ENCODE measurements at places on chromosomes 12 and 14.

DNA sequence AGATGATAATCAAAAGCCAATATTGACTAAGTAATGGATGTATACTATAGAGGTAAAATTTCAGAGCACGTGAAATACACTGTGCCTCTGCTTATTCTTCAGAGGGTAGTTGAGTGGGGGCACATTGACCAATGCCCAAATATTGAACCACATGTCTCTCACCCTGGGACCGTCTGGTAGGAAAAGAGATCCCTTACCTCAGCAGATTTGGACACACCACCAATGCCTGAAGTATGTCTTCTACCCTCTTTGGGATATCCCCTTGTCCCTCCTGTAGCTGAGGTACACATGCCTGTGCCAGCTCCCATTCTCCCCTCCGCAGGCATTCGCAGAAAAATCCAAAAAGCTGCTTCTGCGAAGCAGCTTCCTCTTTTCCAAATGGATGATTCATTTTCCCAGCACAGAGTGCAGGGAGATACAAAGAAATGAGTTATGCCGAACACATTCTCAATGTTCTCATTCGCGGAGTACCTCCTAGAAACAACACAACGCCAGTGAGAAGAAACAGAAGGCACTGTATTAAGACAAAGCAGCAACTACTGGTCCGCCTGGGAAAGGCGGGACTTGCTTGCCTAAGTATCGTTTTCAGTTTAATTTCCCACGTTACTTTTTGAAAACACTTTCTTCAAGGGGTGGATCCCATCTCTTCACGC is 691 bp downstream of the ZFYVE26 start:
- no peak for DNase-seq

DNA sequence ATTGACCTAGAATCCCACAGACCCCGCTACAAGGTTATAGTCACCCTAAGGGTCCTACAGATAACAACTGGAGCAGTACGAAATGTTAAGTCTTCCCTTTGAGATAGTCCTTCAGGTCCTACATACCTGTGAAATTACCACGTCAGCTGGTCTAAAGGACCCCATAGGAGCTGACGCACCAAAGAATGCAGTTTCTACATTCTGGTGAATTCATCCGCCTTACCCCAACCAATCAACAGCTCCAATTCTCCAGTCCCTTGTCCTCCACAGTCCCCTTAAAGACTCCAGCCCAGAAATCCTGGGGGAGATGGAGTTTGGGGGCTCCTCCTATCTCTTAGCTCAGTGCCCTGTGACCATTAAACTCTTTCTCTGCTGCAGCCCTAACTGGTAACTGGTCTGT is 36.2 kb upstream of the PRMT8 start:
- DNase-seq: no peak

GRCh38 chr12:30437044-30437443 is 258.6 kb downstream of the IPO8 start:
- no peak for DNase-seq

DNA sequence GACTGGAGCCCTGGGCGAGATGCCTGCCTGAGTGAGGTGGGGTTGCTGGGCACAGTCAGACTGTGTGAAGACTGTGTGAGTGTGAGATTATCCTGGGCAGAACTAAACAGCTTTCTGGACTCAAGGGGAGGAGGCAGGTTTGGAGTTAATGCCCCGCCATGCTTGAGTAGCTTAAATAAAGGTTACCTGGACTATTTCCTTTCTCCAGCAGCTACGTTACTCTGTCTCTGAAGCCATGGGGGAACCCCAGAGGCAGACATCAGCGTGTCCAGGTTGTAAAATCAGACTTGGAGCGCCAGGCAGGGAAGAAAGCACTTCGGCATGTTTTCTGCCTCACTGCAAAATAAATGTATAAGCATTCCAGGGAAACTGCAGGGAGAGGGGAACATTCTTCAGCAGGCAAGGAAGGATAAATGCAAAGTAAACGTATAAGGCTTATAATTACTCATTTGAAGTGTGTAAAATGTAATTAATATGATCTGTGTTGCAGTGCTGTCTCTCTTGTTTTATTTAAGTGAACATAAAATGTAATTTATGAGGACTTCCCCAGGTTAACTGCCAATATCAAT is 129.7 kb downstream of the CHST11 start:
- no peak for DNase-seq

GRCh38 chr12:13022851-13023271 is 21.3 kb upstream of the FAM234B start:
- no peak for DNase-seq

DNA sequence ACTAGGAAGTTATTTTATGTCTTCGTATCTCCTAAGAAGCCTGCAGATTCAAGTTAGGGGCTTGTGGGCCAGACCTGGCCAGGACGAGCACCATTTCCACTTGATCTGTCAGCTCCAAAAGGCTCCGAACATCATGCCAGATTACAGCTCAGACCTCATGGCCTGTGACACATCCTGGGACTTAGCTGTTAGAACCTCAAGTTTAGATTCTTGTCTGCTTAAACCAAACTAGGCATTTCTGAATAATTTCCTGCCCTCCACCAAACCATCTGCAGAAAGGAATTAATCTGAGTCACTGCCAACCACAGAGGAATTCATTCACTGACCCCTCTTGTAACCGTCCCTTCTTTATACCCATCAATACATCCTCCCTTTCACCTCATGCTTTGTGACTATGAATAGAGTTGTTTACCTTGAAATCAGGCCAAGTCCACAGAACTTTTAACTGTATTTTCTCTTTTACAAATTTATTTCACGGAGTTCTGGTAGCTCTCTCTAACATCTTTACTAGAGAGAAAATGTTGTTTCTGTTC is 120.3 kb downstream of the FBXL14 start:
- no peak for DNase-seq

GRCh38 chr12:77742631-77743030 is 88.1 kb upstream of the NAV3 start:
- DNase-seq: no peak

DNA sequence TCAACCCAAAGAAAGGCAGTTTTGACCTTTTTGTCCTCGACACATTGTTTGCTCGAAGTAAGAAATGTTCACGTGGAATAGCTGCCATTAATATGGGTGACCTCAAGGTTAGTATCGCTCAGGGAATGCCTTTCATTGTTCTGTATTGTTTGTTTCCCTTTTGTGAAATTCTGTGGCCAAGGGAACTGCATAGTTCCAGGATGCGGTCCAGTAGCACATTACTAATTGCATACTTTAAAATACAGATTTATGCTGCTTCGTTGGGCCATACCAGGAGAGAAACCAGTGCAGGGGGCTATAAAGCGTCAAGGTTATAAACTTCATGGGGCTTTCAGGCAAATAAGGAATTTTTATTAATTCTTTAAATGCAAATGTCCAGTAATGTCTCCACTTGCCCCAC is 73.3 kb upstream of the USP44 start:
- DNase-seq: peak; percentile 77

- no peak for DNase-seq
Measured at GRCh38 chr14:86596024-86596423, 1066.1 kb downstream of the FLRT2 start.

DNA sequence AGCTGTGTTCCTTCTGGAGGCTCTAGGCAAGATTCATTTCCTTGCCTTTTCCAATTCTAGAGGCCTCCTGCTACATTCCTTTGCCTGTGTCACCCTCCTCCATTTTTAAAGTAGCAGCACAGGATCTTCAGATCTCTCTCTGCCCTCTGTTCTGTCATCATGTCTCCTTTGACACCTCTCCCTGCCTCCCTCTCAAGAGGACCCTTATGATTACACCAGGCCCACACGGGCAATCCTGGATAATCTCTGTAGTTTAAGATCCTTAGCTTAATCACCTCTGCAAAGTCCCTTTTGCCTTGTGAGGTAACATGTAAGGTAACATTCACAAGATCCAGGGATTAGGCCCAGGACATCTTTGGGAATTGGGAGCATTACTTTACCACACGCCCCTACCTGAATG is 155.2 kb downstream of the SYNE2 start:
- DNase-seq: no peak

GRCh38 chr14:76867516-76868453 is 41.6 kb downstream of the LRRC74A start:
- no peak for DNase-seq

- no peak for DNase-seq
Measured at GRCh38 chr14:59020382-59020781, 168.1 kb upstream of the DAAM1 start.

- no peak for DNase-seq
Measured at GRCh38 chr12:108133482-108133881, 4.4 kb downstream of the WSCD2 start.

GRCh38 chr12:16352481-16352880 is 5.0 kb downstream of the MGST1 start:
- DNase-seq: no peak

- no peak for DNase-seq
Measured at GRCh38 chr12:104653730-104654664, 197.2 kb downstream of the CHST11 start.

DNA sequence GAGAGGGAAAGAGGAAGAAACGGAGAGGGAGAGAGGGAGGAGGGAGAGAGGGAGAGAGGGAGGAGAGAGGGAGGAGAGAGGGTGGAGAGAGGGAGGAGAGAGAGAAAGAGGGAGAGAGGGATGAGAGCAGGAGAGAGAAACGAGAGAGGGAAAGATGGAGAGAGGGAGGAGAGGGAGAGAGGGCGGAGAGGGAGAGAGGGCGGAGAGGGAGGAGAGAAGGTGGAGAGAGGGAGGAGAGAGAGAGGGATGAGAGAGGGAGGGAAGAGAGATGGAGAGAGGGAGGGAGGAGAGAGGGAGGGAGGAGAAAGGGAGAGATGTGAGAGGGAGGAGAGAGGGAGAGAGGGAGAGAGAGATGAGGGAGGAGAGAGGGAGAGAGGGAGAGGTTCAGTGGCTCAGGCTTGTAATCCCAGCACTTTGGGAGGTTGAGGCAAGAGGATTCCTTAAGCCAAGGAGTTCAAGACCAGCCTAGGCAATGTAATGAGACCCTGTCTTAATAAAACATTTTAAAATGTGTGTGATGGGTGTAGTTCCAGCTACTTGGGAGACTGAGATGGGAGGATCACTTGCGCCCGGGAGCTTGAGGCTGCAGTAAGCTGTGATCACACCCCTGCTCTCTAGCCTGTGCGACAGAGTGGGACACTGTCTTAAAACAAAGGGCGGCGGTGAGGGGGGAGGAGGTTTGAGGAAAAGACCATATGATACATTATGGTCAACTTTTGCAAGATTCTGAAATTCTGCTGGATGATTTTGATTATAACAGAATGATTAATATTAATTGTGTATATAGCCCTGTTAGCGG is 21.3 kb upstream of the SNRPF start:
- no peak for DNase-seq
